ENCODE measurements at places on chromosomes 4 and X.

- DNase-seq, result no peak
Observed at GRCh38 chr4:58551676-58552075, 1441.5 kb upstream of the IGFBP7 start.

DNA sequence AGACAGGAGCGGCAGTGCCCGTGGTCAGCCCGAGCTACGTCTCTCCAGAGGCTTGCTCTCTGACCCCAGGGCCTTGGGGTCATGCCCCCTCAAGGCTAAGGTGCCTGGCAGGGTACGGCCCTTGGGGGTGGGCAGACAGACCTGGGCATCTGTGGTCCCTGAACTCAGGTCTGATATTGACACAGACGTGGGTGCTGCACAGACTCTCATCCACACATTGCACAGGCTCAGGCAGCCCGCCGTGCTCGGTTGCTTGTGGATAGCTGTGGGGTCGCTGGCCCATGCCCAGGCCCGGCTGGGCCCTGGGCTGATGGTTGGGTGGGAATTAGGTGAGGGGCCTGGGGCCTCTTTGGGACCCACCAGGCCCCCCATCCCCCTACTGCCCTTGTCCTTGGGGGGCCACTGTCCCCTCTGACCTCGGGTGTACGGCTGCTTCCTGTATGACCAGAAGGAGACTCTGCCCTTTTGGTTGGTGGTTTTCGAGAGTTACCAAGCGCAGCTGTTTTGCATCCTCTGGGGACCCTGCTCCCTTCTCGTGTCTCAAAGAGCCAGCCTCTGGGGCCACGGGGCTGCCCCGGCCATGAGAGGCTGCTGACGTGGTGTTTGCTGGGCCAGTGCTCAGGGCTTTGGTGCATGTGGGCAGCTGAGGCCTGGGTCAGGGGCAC, 10.1 kb downstream of the FGFRL1 start:
- no peak for DNase-seq

DNA sequence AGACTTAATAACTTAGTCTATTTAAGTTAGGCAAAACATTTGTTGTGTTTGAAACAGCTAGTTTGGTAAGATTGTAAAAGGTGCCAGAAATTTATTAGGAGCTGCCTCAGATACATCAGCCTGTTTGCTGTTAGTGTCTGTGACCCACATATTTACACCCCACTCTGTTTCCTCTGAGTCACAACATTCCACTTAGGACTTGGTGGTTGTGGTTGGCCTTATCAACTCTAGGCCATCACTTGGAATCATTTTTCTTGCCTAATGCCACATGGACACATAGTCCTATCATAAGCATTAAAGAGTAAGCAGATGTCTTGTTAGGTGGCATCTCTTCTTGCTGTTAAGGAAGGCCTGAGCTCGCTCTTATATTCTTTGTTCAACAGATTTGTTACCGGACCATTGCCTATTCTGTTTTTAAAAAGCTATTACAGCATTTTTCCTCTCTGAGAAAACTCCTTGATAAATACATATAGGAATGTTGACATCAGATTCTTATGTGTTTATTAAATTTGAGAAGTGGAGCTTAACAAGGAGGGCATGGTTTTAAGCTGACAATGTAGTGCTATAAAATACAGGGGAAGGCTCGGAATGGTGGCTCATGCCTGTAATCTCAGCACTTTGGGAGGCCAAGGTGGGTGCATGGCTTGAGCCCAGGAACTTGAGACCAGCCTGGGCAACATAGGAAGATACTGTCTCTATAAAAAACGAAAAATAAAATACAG, 51.2 kb upstream of the PGRMC2 start:
- DNase-seq, result no peak

- no peak for DNase-seq
Observed at GRCh38 chr4:94757192-94758140, at the start of gene BMPR1B. Gene BMPR1B, plus strand, starts transcription at chr4:94757955. Its CDS starts 346,470 bp downstream, at chr4:95104425.
